ENCODE measurements at places on chromosomes 2 and 18.

- DNase-seq = no peak
These were observed 23.7 kb upstream of the IMPA2 start for GRCh38 chr18:11957636-11958035.

DNA sequence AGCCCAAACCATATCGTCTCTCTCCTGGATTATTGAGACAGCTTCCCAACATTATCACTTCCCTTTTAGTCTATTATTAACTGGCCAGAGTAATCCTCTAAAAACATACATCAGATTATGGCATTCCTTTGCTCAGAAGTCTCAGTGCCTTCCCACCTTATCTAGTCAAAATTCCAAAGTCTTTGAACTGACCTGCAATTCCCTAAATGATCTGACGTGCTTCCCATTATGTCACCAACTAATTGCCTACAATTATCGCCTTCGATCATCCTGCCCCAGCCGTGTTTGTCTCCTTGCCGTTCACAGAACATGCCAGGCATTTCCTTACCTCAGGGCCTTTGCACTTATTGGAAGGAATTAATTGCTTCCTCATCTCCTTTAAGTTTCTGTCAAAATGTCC is 332.4 kb downstream of the IRS1 start:
- no peak for DNase-seq

- no peak for DNase-seq
These were observed 11.4 kb upstream of the TRAPPC8 start for GRCh38 chr18:31954349-31954748.

DNA sequence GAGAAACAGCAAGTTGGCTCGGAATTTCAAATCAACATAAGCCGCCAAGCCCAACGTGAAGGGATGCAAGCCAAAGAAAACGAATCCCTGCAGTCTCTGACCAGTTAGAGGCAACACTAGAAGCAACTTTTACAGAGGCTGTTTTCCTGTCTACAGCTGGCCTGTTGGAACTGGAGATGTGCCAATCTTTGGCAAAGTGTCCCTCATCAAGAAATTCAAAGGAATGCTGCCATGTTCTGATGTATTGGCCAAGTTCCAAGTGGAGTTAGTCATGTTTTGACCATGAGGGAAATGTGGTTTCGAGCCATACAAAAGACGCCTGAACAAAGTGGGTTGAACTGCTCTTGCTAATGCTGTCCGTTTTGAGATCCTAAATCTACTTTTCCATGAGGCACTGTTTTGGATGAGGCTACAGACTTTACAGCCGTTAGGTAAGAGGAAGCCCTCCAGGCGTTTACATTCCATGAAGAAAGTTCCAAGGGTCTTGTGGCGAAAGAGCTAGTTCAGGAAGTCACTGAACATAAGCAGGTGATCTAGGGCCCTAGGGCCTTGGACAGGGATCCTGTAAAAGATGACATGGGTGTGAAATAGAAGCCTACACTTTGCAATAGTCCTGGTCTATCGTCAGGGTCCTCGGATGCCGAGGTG is 140.7 kb upstream of the PXDN start:
- DNase-seq = no peak

DNA sequence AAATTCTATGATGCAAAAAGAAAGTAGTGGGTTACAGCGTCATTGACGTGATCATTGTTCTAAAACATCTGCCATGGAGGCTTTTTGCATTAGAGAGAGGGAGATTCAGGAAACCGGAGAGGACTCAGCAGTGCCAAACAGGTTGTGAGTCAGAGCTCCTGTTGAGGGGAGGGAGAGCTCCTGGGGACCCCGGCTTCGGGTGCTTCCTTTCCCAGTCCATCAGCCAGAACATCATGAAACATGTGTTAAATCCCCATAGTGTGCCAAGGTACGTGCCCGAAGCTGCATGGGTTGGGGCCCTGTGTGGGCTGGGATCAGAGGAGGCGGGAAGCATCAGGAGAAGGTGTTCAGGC is 791 bp upstream of the CYRIA start:
- no peak for DNase-seq

- no peak for DNase-seq
These were observed 69.2 kb downstream of the NABP1 start for GRCh38 chr2:191747170-191747530.

DNA sequence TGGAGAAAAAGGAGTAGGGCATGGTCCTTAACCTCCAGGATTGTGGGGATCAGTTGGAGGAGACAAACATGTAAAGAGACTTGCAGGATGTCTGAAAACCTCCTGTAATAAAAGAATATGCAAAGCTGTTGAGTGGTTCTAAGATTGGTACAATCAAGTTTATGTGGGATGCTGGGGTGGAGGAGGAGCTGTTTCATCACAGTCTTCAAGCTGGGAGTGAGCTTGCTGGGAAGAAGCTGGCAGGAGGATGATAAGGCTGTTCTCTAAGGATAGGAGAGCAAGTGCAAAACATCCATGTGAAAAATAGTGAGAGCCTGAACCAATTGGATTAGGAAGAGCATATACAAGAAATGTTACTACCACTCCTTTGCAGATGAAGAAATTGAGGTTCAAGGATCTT is 161.9 kb upstream of the CRIM1 start:
- no peak for DNase-seq

Data from NCI-H187 treated with DMSO at 0.1 percent for 48 hours (cell line).